ENCODE measurements at places on chromosomes 5 and 9.
A peak's percentile ranks its signal among the peaks of the same experiment; 100 is the strongest.

- peak; percentile 51 for DNase-seq
Observed at GRCh38 chr9:92196909-92197308, 81.7 kb upstream of the SPTLC1 start.

DNA sequence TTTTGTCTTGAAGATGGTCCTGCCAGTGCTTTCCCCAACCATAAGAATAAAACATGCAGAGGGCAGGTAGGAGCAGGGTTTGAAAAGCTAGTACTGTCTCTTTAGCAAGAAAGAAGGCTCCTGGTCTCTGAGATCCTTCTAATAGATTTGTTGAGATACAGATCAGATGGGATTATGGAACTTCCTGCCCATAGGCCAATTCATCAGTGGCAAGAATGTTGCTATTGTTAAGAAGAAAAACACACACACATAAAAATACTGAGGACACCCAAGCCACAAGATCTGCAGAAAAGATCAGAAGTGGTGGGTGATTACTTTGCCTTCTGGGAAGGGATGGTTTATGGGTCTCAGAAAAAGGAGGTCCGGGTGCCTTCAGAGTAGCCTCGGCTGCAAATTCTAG lies 59.8 kb downstream of the TNC start:
- no peak for DNase-seq

DNA sequence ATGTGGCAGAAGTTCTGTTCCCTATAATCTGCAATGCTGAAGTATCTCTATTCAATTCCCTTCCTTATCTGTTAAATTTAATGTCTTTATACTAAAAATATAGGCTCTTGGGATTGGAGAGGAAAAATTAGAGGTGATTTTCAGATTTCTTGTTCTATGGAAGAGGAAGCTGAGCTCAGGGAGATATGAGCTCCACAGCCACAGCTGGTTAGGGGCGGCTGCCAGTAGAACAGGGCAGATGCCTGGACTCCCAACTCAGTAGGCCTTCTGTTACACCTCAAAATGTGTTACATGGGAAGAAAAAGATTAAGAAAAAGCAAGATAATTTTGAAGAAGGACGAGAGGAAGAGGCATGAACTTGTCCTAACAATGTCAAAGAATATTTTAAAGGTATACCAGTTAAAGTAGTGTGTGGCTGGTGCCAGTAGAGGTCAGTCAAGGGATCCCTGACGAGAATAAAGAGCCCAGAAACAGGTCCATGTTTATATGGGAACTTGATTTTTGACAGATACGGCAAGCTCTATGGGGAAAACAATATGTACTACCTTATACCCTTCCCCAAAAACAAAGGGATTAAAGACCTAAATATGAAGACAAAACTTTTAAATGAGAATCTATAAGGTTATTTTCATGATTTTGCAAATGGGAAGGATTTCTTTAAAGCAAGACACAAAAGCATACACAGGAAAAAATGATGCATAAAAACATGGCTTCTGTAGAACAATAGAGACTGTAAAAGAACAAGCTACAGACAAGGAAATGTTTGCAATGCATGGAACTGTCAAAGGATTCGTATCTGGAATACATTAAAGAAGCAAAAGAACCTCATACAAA lies 28.7 kb downstream of the DNAJC21 start:
- peak; percentile 15 for DNase-seq

GRCh38 chr5:116766470-116766947 lies 191.9 kb upstream of the SEMA6A start:
- DNase-seq = peak; percentile 0

DNA sequence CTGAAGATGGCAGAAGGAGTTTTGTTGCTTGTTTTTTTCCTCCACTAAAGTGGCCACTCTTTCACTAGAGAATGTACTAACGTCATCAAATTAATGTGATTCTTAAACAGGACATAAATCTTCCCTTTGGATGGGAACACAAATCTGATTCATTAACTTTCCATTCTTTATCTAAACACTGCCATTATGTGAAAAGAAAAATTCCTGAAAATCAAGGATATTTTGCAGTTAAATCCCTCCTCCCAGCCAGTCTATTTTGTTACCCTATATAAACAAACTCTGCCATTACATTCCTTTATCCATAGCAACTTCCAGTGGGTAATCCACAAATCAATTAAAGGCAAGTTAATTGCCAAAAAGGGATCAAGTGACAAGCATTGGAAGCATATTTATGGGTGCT lies 546.5 kb downstream of the PDE4D start:
- no peak for DNase-seq

GRCh38 chr5:102294886-102295395 lies 1.1 kb downstream of the SLCO4C1 start:
- no peak for DNase-seq

GRCh38 chr5:126869005-126869451 lies 92.1 kb downstream of the LMNB1 start:
- peak; percentile 32 for DNase-seq

DNA sequence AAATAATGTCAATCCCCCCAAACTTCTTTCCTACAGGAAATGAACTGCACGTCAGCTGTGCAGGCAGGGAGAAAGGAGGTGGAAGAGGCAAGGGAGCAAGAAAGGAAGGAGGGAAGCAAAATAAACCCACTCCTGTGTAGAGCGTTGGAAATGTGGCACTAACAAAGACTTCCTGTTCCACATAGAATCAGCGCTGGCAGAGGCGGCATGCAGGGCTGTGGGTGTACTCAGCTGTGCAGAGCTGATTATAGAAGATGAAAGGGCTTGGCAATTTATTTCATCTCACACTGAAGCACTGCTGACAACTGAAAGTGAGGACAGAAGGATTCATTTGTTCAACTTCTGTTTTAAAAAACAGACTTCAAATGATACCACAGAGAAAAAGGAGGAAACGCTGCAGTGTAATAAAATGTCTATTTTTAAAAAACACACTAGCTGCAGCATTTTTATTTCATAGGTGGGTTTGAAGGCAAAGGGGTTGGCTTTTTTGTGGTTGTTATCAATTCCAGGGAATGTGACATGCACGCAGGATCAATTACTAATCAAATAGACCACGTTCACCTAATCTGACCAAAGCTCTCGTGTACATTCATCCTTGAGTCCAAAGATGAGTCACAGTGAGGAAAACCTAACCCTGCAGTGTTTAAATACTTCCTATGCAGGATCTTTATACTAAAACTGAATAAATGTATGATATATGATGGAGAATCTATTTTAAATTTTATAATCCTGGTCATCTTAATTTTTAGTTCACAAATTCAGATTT lies 583.5 kb downstream of the ZNF608 start:
- peak; percentile 31 for DNase-seq

DNA sequence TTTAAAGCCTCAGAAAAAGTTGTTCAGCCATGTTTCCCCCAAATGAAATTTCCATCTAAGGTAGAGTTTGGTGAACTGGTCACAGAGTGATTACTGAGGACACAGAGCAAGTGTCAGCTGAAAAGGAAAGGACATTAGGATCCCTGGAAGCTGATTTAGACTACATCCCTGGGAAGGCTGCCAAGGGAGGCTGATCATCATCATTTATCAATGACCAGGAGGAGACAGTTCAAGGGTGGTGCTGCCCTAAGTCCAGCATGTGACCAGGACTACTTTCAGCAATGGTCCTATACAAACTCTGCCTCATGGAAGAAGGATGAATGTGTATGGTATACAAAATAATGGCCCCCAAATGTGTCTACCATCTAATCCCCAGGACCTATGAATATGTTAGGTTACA lies 120.6 kb downstream of the PIK3R1 start:
- DNase-seq = no peak

DNA sequence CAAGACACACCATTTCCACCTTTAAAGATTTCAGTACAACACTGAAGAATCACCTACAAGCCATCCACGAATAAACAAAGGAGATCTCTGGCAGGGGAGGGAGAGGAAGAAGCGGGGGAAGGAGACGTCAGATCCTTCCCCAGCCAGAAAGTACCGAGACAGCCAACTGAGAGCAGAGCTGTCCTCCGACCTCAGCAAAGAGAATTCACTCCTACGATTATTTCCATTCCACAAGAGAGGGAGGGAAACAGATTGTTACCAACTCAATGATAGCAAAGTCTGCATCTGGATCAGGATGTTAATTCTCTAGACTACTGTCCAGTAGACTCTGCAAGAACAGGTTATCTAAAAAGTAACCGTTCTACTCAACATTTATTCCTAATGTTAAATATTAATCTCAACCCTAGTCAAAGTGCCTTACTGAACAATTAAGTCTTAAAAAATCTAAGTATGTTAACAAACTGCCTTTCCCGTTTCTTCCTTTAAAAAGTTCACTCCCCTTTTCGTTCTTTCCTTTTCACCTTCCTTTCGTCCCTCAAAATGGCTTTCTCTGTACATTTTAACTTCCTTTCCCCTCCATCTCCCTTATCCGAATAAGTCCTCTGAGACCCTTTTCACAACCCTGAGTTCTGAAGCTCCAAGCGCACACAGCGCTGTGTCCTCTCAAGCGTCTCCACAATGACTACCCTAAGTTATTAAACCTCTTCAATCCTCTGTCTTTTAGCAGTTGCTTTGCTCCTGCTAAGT lies 1.4 kb downstream of the CHD1 start:
- DNase-seq = peak; percentile 76

DNA sequence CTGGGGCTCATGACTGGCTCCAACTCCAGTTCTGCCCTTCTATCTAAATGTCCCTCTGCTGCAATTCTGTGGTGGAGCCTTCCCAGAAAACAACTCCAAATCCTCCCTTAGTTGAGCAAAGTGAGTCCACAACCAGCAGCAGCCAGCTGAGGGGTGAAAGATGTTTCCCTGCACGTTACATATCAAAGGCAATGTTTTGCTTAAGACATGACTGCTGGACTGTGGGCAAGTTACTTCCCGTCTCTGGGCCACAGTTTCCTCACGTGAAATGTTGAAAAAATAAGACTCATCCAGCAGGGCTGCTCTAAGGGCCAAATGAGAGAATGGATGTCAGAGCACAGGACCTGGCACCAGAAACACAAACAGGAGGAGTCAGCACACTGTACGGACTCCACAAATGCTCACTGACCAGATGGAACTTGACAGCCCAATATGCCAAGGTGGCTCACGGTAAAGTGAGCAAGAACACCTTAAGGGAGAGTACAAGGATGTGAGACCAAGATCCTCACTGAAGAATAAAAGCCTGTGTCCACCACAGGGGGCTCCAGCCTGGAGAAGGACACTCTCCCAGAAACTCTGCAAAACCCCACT lies 138.4 kb upstream of the ABCA1 start:
- DNase-seq = peak; percentile 88

- no peak for DNase-seq
Observed at GRCh38 chr5:65012301-65012892, 243.7 kb downstream of the CWC27 start.

DNA sequence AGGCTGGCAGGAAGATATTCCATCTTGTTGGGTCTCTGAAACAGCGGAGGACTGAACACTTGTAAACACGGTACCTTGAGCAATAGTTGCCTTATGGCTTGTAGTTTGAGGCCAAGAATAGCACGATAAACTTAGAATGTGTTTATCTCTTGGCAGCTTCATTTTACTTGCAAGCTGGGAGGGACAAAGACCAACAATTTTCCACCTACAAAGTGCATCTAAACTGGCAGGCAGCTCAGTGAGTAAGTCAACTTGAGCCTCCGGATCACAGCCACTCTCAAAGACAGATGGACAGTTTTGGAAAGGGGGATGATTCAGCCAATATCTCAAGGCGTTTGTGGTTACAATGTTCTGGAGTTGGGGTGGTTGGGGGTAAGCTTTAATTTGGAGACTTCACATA lies 652.6 kb downstream of the CETN3 start:
- no peak for DNase-seq

GRCh38 chr9:129752900-129753729 lies at the start of gene PTGES:
Gene PTGES (minus strand): TSS chr9:129753042. CDS start chr9:129753012, 30 bp downstream.
- peak; percentile 94 for DNase-seq

DNA sequence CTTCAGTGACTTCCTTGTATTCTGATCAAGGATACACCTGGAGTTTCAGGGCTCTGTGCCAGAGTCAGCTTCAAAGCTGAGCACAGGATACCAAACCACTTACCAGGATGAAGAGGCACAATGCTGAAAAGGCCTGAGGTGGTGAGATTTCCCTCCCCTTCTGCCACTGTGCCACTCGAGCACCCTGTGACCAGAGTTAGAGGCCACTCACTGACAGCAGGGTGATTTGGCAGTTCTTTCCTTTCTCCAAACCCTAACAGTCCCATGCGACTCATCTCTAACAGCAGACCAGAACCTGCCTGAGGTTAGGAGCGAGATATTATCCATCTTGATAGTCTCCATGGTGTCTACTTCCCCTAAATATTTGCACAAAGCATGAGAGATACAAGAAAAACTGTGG lies 1.8 kb downstream of the PLGRKT start:
- DNase-seq = peak; percentile 42

- peak; percentile 86 for DNase-seq
Observed at GRCh38 chr9:77011973-77012821, 7.3 kb upstream of the FOXB2 start.

- no peak for DNase-seq
Observed at GRCh38 chr5:128163991-128164390, 80.4 kb downstream of the SLC12A2 start.

DNA sequence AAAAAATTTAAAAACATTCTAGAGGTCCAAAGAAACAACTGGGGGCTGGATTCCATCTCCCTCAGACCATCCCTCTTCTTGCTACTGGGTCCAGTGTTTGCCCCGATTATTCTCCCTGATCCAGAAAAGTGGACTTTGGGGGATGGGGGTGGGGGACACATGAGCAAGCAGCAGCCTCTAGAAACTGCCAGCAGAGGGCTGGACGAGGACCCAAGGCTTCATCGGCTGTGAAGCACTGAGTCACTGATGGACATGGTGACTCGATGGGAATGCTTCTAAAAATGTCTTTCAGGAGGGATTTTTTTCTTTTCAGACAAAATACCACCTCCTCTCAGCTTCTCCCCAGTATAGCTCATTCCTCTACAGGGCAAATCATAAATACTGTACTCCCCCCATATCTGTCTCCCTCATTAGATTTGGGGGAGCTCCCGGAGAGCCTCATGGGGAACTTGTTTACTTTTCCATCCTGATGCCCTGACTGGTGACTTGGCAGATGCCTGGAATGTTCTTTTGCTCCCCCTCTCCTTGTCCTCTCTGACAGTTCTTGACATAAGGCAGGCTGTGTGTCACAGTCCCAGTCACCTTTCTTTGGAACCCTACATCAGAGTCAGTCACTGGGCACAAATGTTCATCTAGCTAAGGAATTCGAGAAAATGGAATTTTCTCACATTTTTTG lies 67.2 kb upstream of the STC2 start:
- DNase-seq = no peak

DNA sequence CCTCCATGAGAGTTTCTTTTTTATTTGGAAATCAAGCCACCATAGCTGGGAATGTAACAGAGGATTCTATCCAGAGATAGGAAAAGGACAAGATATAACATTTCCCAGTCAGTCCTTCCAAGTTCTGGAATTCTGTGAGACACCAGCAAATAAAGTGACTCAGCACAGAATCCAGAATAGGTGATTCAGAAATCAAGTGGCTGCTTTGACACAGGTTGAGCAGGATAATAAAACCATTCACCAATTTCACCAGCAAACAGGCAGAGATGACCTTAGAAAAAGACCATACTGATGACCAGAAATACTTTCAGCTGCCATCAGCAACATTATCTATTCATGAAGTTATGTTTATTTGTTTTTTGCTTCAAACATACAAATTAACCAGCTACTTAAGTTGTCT lies 491.5 kb upstream of the TUSC1 start:
- no peak for DNase-seq

- DNase-seq = peak; percentile 90
Observed at GRCh38 chr5:139439013-139439903, at the start of gene DNAJC18. Gene DNAJC18 (minus strand): TSS chr5:139439525. CDS start chr5:139439445, 80 bp downstream.
